ENCODE measurements at places on chromosomes 1 and 21.

- DNase-seq: no peak
These were observed 307.0 kb downstream of the ST6GALNAC3 start for GRCh38 chr1:76381450-76382097.

DNA sequence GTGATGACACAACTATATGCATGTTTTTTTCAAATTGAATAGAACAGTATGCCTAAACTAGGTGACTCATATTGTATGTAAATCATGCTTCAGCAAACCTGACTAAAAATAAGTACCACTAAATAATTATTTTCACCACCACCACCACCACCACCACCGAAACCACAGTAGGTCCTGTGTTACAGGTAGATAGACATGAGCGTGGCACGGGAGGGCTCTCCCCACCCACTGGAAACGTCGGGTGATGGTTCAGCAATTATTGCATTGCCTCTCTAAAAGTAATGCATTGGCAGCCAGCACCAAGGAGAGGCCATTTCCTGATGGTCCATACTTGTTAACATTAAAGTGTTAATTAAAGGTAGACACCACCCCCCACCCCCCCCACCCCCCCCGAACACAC is 297.0 kb upstream of the NCAM2 start:
- DNase-seq: no peak

- DNase-seq: no peak
These were observed 420.1 kb downstream of the DISC1 start for GRCh38 chr1:232046451-232047306.

DNA sequence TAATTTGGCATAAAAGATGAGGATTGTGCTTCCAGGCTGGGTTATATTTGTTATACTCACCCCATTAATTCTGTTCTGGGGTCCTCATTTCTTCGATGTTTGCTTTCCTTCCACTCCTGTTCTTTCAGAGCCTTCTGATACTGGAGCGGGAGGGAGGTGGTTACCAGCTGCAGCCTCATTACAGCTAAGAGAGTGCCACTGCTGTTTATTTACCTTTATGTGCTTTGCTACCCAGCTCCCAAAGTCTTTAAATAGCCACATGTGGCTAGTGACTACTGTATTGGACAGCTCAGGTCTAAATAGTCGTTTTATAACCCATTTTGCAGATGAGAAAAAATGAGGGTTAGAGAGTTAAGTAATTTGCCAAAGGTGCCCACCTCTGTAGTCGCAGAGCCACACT is 25.1 kb downstream of the PLEKHM2 start:
- DNase-seq: no peak

GRCh38 chr21:44199448-44199847 is 41.3 kb downstream of the ICOSLG start:
- DNase-seq: no peak

- peak; percentile 97 for DNase-seq
These were observed 38.4 kb downstream of the SPEN start for GRCh38 chr1:15885701-15886610.

DNA sequence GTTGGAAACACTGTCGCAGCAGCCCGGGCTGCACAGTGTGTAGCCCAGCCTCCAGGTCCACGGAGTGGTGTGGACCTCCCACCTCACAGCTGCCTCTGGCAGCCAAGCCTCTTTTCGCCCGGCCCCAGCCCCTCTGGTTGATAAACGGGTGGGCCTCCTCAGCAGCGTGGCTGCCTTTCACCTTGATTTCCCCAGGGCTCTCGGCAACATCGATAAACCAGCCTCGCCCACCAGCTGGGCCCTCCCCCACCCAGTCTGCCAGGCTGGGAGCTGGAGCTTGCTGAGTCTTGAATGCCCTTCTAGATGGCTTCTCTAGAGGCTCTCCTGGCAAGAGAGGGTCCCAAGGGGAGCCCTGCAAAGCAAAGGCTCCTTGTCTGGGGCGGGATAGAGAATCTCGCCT is 31.0 kb upstream of the LHX4 start:
- DNase-seq: no peak

DNA sequence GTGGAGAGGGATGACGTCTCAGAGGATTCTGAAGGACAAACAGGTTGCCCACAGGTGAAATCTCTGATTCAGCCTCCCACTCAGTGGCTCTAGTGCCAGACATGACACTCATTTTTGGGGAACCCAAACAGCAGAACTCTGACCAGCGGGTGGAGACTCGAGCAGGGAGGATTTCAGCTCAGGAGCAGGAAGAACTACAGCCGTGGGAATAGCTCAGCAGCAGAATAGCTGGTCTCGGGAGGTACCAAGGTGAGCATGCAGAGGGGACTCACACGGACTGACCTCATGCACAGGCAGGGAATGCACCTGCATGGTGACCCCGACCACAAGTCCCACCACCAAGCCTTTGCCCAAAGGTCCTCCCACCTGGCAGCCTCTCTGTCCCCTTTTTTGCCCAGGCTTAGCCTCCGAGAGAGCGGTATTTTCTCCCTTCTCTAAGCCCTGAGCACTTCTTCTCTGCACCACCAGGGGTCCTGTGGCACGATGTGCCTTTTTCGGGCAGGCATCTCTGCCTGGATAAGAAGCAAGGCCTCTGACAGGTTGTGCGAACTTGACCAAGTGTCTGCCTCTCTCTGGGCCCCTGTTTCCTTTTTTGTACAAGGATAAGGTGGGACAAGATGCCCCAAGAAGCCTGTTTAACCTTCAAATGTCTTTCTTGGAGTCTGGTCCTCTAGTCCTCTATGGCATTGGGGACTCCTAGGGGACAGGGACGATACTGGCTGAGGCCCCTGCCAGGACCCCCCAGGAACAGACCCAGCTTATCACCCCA is 8.8 kb upstream of the FGR start:
- DNase-seq: peak; percentile 41

GRCh38 chr1:159071970-159072582 is 4.5 kb downstream of the AIM2 start:
- no peak for DNase-seq

GRCh38 chr1:241553886-241554592 is 21.9 kb downstream of the KMO start:
- no peak for DNase-seq

- no peak for DNase-seq
These were observed 221.9 kb downstream of the TNR start for GRCh38 chr1:175521249-175522040.

GRCh38 chr1:245715970-245716369 is 561.2 kb downstream of the KIF26B start:
- DNase-seq: no peak

GRCh38 chr21:31580866-31581276 is 78.6 kb upstream of the SOD1 start:
- DNase-seq: peak; percentile 55

- no peak for DNase-seq
These were observed 108.8 kb downstream of the CHD1L start for GRCh38 chr1:147351140-147351835.

GRCh38 chr1:9069326-9070100 is at the start of gene SLC2A5:
Gene SLC2A5, minus strand, starts transcription at chr1:9069635. Its CDS starts 99 bp downstream, at chr1:9069536.
- peak; percentile 55 for DNase-seq

DNA sequence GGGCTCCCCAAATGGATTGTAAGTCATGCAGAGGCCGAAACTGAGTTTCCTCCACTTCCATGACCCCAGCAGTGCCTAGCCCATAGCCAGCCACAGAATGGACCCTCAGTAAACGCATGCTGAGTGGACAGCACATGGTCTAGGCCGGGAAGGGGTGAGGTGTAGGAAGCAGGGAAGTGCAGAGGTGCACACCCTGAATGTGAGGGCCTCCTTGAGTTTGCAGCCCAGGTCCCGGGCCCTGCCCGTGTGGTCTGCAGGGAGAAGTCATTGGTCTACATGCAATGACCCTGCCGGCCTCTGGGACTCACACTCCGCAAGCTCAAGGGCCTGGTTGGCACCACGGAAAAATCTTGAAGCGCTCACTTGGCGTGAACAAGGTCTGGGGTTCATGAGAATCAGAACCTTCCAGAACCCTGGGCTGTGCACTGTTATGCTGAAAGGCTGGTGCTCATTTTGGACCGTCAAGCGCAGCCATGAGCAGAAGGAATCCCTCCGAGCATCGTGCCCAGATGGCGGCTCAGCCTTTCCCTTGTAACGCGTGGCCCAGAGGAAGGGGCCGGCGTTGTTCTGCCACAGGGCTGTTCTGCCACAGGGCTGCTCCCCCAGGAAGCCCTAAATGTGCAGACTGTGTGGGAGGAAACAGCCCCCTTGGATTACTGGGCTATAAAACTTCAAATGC is 66.4 kb downstream of the PSMG1 start:
- no peak for DNase-seq

- DNase-seq: no peak
These were observed 28.4 kb downstream of the PRPF38A start for GRCh38 chr1:52432807-52433206.

DNA sequence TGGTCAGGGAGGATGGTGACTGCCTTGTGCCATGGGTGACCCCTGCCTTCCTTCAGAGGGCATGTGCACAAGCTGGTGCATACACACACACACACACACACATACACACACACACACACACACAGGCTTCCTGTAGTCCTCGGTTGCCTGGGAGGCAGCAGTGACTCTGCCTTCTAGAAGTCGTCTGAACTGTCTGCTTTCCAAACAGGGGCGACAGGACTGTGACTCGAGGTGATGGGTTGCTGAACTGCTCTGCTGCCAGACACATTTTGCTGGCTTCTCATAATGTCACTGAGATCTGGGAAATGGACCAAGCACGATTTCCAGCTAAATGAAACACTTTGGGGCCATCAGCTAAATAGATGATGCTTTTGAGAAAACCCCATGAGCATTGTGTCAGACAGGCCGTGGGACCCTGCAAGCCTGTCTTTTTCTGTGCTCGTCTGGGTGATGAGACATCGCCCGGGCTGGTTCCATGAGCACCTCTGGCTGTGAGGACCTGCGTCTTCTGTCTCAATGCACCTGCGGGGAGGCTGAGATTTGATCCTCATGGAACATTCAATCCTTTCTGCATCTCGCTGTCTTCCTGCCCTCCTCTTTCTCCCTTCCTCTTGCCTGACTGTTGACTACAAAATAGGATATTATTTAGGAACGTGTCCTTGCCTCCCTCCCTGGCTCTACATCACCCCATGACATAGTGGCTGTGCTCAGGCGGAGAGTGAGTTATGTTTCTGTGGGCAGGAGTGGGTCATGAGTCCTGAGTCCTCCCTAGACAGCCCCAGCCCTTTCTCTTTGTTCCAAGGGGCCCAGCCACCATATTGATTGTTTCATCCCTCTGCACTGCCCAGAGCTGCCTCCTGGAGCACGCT is 436.8 kb downstream of the CAMTA1 start:
- DNase-seq: no peak

- DNase-seq: no peak
These were observed 84.8 kb downstream of the KCND3 start for GRCh38 chr1:111904478-111905218.

GRCh38 chr1:58781541-58782177 is 2.2 kb downstream of the JUN start:
- peak; percentile 77 for DNase-seq

- no peak for DNase-seq
These were observed 28.0 kb upstream of the PAX7 start for GRCh38 chr1:18602533-18603211.

GRCh38 chr1:228164561-228165371 is 838 bp upstream of the IBA57 start:
- DNase-seq: no peak

- DNase-seq: no peak
These were observed 44.4 kb upstream of the TTC34 start for GRCh38 chr1:2845869-2846268.

GRCh38 chr1:39898648-39899603 is 2.8 kb downstream of the MYCL start:
- DNase-seq: no peak

GRCh38 chr1:196608390-196609369 is at the start of gene KCNT2:
Gene KCNT2, minus strand, starts transcription at chr1:196608440. Its CDS starts 131 bp downstream, at chr1:196608309.
- DNase-seq: peak; percentile 26

DNA sequence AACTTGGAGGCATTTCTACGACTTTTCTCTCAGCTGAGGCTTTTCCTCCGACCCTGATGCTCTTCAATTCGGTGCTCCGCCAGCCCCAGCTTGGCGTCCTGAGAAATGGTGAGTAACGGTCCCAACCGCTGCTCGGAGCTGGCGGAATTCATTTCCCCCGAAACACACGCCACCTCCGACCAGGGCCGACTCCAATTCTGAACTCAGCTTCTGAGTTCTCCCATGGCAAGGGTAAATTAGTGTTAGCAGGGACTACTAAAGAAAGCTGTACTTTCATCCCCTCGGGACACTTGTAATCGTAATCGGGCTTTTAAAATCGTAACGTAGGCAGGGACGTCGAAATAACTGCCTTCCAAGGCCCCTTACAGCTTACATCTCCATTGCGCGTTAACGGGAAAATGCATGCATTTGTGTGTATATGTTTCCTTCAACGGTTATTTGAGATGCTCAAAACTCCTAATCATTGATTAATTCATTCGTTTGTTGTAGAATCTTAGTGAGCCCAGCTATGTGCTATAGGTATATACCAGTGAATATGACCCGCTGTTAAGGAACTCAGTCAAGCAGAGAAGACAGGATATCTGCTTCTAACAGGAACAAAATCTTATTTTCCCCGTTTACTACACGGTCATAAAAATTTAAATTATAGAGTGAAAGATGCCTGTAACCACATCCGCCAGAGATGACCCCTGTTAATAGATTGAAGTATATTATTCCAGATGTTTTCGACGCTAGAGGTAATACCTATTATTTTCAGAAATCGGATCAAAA is 472 bp downstream of the DTL start:
- DNase-seq: no peak

GRCh38 chr1:154957091-154957657 is 1.3 kb upstream of the PBXIP1 start:
- no peak for DNase-seq

DNA sequence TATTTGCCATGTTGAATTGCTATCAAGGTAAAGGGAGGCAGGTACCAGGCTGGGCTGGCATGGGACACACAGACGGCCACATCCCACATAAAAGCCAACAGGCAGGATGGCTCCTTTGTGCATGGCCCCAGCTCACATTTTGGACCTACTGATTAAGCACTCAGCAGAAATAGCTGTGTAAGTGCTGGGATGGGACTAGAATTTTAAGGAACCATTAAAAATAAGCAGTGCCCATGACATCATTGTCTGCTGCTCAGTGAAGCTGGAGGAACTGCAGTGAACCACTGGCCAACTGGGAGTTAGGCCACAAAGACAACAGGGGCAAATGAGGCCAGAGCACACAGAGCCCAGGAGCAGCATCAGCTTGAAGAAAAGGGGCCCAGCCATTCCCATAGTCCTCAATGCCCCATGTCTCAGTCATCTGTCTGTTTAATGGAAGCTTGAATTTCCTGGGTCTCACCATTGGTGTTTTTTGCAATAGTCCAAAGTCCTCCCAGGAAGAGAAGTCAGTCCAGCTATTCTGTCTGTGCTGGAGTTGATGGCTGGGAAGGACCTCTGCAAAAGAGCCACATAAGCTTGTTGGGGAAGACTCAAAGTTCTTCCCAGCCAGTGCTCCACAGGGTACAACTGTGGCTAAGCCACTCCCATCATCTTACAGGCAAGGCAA is 45.3 kb upstream of the TNR start:
- no peak for DNase-seq

- DNase-seq: no peak
These were observed 7.9 kb upstream of the SPRR1B start for GRCh38 chr1:153023109-153023508.

All from uterus (tissue), 4 donors.